DND-41 (cell line): ENCODE measurements at places on chromosomes 12 and 14.
A peak's percentile ranks its signal among the peaks of the same experiment; 100 is the strongest.

- no peak for DNase-seq
Observed at GRCh38 chr14:24052656-24053547, 1.1 kb downstream of the CARMIL3 start.

GRCh38 chr14:63517354-63517753 lies 25.8 kb downstream of the PPP2R5E start:
- DNase-seq = no peak

GRCh38 chr14:28130610-28131284 lies 635.8 kb upstream of the FOXG1 start:
- no peak for DNase-seq

- no peak for DNase-seq
Observed at GRCh38 chr12:95962222-95962621, 19.1 kb downstream of the AMDHD1 start.

DNA sequence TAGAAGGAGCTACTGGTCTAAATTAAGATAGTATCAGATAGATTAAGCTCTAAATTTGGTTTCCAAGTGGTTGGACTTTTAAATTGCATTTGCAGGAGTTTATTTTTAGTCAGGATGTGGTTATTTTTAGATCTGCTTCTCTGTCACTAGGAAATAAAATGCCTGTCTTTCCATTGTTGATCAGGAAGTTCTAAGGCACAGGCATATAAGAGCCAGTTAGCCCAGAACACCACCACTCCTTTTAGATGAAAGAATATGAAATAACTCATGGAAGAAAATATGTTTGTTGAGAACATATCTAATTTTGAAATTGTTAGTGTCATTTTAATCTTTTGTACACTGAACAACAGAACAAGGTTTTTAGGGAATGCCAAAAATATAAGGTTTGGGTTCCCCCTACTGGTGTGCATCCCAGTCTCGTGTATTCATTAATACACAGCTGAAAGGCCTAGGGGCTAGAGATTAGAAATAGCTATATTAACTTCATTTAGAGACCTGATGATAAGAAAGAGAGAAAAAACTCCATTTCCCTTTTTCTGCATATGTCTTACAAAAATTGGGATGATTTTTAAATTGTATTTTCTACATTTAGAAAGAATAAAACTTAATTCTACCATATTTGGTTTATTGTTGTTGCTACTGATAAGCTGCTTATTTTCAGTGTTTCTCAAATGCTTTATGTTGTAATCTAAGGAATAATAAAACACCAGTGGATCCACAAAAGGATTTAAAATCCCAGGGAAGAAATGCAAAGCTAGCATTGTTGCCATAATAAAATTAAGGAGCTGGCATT lies 67.2 kb downstream of the RIC8B start:
- peak; percentile 27 for DNase-seq

- no peak for DNase-seq
Observed at GRCh38 chr14:27587103-27587502, 989.3 kb upstream of the NOVA1 start.

DNA sequence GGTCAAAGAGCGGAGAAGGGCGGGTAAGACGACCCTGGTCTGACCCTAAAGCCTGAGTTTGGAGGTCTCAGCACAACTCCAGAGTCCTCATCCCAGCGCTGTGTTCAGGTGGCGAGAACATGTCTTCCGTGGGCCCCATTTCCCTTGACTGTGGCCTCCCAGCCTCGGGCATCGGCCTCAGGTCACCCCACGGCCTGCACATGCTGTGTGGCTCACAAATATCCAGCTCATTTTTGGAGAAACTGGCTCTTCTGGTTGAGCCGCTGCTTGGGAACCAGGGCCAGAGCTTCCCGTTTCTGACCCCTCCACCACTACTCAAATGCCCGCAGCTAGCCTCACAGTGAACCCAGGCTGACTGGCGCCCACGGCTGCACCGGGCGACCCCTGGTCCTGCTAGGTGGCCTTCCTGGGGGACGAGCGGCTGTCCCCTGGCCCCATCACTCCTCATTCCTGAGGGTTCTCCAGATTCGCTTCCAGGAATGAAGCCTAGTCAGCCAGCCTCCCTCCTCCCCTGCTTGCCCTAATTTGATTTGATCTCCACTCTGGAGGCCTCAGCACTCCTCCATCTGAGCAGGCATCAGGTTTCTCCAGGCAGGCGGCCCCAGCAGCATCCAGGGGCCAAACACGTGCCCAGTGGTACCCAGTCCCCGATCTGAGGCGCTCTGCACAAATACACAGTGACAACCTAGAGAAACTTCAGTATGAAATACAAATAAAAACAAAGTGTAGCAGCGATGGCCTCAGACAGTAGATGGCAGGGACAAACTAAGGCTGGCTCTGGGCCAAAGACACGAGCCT lies 4.7 kb downstream of the P2RX2 start:
- no peak for DNase-seq

DNA sequence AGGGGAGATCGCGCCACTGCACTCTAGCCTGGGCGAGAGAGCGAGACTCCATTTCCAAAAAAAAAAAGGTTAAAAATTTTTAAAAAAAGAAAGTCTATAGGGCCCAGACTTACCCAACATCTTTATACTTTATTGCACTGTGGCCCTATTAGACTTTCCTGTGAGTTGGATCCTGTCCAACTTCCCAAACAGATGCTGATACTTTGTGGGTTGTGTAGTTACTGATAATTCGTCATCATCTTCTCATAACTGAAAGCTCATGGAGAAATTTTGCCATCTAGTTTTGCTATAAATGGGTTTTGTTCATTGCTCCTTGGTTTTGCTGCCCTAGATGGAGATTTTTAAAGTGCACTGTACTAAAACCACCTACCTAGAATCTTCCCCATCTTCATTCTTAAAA lies 31.1 kb downstream of the APOBEC1 start:
- no peak for DNase-seq

DNA sequence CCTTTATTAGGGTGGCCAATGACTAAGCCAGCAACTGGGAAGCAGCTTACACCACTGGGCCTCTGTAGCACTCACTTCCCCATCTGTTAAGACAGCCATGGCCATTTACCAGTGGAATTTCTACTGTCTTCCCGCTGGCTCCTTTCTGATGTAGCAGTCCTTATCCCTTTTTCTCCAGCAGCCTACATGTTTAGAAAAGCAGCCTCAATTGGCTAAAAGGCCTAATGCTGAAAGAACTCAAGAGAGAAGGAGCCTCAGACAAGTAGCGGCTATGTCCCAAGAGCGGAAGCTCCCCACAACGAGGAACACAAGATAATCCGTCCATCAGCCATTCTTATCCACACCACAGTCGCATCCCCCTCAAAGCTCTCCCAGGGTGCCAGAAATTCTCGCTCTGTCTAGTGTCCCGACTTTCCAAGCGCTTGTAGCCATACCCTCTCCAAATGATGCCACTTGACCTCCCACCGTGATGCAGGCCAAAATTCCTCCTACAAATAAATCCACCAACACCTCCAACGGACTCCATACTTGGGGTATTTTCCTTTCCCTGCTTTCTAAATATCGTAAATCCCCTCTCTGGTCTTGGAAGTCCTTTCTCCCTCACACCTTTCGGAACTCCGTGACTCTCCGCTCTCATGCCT lies 624 bp downstream of the M6PR start:
- peak; percentile 27 for DNase-seq

DNA sequence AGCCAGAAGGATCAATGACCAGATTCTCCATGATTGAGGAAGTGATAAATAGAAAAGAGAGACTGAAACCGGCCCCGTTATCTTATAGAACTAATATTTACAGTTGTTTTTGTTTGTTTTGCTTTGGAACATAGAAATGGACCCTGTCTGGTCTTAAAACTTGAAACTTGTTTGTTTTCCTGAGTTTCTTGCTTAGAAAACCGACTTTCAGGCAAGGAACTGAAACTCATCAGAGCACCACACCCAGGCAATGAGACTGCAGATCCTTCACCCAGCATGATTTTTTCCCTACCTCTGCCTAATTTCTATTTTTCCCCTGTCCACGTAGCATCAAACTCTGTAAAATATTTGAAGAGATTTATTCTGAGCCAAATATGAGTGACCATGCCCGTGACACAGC lies 10.6 kb upstream of the CLEC12A start:
- no peak for DNase-seq

DNA sequence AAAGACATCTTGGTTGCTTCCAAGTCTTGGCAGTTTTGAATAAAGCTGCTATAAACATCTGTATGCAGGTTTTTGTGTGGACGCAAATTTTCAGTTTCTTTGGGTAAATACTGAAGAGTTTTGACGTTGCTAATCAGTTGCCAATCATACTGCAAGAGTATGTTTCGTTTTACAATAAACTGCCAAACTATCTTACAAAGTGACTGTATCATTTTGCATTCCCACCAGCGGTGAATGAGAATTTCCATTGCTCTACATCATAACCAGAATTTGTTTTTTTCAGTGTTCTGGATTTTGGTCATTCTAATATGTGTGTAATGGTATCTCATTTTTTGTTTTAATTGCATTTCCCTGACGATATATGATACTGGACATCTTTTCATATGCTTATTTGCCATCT lies 190.8 kb upstream of the PARP11 start:
- DNase-seq = no peak

DNA sequence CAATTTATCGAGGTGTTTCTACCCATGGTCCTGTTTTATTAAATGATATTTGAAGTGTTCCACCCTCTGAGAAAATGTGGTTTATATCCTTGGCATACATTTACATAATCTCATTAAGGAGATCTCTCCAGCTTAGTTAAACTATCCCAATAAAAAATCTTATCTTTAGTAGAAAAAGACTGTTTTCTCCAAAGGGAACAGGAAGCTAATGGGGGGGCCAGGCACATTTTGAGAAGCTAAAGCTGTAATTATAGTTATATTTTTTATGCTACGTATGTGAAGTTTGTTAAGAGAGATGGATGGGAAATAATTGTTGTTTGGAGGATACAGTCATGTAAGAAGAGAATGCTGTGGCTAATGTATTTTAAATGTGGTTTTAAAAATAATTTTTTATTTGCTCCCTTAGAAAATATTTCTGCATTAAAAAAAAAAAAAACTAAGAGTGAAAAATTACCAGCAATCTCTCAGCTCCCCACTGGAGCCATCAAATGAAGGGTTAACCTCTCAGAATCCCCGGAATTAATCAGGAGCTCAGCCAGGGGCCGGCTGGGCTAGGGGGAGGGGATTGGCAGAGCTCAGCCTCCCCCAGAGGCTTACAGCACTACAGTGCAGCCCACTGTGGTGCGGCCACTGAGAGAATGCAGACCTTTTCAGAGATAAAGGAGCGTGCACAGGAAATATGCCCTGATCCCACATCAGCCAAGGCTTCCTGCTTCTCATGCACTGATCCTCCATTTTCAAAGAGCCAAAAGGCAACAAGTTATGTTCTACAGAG lies 185.8 kb downstream of the EGLN3 start:
- DNase-seq = peak; percentile 15

GRCh38 chr14:31425905-31426304 lies 5.6 kb upstream of the HEATR5A start:
- DNase-seq = no peak

GRCh38 chr12:90791445-90791844 lies 163.5 kb downstream of the CCER1 start:
- DNase-seq = no peak

DNA sequence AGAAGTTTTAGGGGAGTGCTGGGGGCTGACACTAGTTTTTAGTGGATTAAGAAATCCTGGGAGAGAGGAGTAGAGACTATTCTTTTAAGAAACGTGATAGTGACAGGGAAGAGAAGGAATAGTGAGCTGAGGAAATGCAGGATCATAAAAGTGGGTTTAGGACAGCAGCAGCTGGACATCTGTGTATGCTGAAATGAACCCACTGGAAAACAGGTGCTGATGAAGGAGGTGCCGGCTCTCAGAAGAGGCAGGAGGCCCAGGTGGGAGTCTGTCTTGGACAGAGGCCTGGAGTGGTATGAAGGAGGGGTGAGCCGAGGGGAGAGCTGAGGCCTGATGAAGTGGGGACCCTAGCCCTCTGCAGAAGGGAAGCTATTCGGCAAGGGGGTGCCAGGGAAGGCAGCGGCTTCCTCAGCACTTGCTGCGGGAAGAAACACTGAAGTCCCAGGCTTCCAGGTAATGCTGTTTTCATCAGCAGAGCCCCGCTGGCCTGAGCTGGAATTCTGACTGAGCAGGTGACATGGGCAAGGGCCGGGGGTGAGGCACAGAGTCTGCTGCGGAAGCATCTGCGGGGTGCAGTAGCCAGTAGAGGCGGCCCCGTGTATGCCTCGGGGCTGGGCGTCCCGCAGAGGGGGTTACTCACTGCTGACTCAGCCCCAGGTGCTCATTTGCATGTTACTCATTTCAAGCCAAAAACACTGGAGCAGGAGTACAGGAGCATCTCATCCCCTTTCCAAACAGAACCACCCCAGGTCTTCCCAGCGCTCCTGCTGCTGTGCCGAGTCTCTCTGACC lies 89.7 kb downstream of the TMCC3 start:
- no peak for DNase-seq

DNA sequence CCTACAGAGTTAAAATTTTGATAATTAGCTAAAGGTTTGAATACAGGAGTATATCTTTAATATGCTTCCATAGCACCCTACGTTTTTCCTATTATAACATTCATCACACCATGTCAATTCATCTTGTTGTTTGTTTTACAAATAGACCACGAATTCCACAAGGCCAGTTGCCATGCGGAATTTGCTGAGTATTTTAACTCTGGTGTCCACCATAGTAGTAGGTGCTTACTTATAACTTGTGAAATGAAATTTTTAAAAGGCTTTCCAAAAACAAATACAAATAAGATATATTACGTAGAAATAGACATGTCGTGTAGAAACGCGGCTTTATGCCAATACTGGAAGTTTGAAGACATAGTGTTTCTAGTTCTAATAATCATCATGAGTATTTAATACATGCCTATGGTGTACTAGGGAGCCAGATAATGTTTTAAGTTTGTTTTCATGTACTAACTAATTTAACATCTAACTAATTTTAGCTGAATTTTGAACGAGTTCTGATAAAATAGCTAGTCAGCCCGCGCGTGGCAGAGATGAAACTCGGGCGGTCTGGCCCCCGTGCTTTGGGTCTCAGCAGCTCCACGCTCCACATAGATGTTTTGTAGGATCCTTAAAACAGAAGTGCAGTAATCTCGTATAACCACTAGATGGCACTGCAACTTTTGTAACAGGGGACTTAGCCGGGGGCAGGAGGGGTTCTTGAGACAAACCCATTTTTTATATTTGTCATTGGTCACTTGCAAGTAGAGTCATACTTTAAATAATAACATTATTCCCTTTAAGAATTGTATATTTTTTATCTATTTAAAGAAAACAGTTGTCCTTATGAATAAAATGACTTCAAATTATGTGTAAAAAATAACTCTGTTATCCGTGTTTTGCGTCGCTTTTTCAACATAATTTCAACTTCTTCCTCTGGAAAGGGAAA lies 10.2 kb downstream of the CD69 start:
- DNase-seq = peak; percentile 60

DNA sequence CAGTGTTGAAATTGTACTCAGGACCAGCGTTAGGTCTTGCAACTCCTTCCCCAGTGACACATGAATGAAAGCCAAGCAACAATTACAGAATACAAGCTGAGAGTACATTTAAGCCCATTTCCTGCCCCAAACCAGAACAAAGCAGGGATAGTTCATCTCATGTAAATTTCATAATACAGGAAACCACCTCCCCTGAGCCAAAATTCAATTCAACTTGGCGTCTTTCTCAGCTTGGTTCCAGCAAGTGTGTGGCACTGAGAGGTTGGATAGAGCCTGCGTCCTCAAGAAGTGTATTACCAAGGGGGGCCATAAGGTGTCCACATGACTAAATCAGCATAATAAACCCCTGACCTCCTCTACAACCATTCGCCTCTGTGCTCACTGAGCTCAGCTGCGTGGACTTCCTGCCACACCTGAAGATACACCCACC lies 278.9 kb upstream of the CRY1 start:
- DNase-seq = peak; percentile 6
